Left renal pelvis (tissue), 4 donors: ENCODE measurements at places on chromosomes 7 and 10. TPM values are rescaled to one million over a fixed set of nuclear protein-coding genes. Genes with fewer than 3 reads are reported as not detected.

CREB5 gene
- 9.1 TPM for polyA plus RNA-seq

SLIT1 gene
- polyA plus RNA-seq: 4.3 TPM

TDRD1 gene
- polyA plus RNA-seq: 0.06 TPM

MOGAT3 gene
- 1.4 TPM for polyA plus RNA-seq

NSMCE4A gene
- polyA plus RNA-seq: 68.1 TPM

NUTM2D gene
- polyA plus RNA-seq: 9.8 TPM

FRMPD2 gene
- 0.08 TPM for polyA plus RNA-seq

PCGF5 gene
- 28.0 TPM for polyA plus RNA-seq

LRRC18 gene
- polyA plus RNA-seq: 0.16 TPM

MKI67 gene
- polyA plus RNA-seq: 51.6 TPM

GIMAP8 gene
- 8.8 TPM for polyA plus RNA-seq
